ENCODE measurements at places on chromosomes 3 and 15. TPM values are rescaled to one million over a fixed set of nuclear protein-coding genes. Genes with fewer than 3 reads are reported as not detected.
A peak's percentile ranks its signal among the peaks of the same experiment; 100 is the strongest.

SYNPR gene
- total RNA-seq, result not detected

DNA sequence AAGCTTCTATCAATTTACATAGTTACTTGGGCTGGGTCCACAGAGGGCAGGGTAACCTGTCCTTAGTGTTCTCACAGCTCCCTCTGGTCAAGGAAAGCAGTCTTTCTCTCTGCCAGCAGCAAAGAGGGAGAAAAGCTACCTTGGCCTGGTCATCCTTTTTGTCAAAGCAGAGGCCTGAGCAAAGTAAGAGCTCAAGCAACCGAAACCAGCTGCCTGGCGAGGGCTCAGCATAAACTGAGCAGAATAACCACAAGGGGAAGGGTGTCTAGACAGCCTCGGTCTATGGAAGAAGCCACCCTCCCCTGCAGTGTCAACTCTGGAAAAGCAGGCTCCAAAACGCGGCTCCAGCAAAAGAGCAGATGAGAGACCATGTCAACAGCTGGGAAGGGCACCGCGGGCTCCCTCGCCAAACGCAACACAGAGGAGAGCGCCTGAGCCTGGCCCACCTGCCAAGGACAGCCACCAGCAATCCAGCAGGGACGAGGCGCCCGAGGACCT is 17.4 kb downstream of the LRIG1 start:
- no peak for DNase-seq

GRCh38 chr3:12345141-12345561 is 56.3 kb downstream of the PPARG start:
- no peak for DNase-seq

DNA sequence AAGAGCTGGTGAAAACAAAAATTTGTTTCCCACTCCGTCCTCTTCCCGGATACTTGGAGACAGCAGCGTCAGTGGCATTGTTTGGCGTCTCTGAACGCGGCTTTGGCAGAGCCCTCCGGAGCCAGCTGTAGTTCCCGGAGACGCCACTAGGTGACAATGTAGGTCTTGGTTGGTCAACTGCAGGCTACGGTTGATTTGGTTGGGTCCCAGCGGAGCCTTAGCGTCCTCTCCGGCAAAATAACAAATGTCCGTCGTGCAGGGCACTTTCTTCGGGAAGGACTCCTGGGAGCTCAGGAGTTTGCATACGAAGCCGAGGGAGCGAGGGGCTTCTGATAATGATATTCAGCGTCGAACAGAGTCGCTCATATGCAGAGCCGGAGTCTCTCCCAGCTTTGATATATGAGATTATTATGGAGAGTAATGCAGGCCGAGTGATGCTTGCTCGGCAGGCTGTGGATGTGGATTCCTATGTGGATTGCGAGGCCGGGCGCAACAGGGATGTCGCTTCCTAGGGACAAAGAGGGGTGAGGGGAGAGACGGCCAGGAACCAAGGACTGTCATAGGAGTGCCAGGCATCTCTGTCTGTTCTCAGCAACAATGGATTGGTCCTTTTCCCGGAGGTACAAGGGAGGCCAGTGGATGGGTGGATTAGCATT is 74.8 kb downstream of the IL20RB start:
- DNase-seq, result peak; percentile 56

THSD4 gene
- 150 TPM for total RNA-seq

- no peak for DNase-seq
These were observed 1.2 kb downstream of the GP5 start for GRCh38 chr3:194397757-194398312.

- no peak for DNase-seq
These were observed 64.9 kb upstream of the ZBTB20 start for GRCh38 chr3:115211810-115212492.

SCG5 gene
- 2.4 TPM for total RNA-seq

DNA sequence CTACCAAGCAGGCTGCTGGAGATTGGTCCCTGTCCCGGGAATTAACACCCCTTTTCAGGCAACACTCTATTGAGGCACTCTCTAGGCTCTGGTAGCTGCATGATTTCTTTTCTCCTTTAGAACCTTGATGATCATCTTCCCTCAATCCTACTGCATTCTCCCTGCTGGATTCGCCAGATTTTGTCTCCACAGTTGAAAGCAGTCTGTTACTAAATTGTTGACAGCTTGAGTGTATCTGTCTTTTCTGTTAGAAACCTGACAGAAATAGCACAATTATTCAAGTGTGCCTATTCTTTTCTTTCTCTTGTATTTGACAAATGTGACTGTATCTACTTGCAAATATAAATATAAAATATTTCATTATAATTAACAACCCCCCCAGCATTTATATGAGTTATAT is 830.8 kb upstream of the CADM2 start:
- DNase-seq, result no peak

GRCh38 chr3:4515916-4516579 is 22.9 kb downstream of the ITPR1 start:
- DNase-seq, result no peak

DNA sequence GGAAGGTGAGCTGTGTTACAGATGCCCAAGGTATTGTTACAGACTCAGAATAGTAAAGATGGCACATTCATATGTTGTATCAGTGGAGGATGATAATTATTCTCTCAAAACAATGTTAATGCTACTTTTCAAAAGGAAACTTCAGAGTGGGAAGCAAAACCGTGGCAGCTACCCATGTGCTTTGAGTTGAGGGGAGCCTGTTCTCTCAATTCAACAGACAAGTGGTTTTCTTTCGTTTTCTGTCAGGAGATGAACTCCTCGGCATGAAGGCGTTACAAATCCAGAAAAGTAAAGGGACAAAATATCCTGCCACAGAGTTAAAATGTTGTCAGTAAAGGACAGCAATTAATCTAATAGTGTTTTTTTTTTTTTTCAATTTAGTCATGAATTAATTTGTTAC is 629.4 kb upstream of the GBE1 start:
- DNase-seq, result no peak

DNA sequence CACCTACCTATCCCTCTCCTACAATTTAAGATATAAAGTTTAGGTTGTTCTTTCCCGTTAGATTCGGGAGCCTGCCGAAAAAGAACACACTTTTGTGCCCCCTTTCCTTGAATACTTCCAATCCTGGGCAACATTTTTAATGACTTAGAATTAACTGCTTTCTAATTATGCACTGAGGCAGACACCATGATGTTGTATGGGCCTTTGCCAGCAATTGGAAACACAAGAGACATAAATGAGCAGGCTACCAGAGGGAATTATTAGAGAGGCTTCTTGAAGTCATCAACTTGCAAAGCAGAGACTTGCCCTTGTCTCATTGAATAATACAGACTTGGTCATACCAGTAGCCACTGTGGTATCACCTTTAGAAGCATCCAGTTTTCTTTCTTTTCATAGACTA is 96.8 kb downstream of the CDIN1 start:
- no peak for DNase-seq

DNA sequence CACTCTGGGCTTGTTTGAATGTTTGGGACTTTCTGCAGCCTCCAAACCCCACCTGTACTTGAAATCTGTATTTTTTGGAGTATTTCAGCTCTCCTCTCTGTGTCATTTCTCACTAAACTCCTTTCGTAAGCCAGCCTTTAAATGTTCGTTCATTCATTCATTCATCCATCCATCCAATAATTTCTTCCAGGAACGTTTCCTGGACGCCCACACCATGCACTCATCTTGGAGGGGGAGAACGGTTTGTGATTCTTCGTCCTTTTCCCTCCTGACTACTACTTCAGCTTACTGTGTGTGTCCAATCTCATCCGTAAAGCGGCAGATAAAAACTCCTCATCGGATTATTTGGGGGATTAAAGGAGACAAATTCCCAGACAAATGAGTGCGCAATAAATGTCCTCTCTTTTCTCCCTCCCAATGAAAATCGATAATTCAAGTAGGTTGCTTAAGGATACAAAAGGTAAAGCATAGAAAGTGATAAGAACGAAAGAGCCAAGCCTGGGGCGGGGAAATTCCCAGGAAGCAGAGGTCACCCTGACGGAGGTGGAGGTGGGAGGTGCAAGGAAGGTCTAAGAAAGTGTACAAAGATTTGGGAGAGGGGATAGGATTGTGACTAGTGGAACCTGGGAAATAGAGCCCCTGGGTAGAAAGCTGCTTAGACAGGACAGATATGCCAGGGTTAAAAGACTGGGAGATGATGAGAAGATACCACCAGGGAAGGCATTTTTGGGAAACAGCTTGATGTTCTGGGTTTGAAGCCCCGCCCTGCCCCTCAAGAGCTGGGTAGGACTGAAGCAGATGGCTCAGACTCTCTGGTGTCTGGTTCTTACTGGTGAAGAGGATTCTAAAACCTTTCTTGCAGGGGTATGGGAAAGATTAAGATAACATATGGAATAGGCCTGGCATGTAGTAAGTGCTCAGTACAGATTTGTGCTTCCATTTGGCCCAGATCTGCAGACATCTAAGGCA is 896 bp upstream of the KLHL25 start:
- no peak for DNase-seq

DNA sequence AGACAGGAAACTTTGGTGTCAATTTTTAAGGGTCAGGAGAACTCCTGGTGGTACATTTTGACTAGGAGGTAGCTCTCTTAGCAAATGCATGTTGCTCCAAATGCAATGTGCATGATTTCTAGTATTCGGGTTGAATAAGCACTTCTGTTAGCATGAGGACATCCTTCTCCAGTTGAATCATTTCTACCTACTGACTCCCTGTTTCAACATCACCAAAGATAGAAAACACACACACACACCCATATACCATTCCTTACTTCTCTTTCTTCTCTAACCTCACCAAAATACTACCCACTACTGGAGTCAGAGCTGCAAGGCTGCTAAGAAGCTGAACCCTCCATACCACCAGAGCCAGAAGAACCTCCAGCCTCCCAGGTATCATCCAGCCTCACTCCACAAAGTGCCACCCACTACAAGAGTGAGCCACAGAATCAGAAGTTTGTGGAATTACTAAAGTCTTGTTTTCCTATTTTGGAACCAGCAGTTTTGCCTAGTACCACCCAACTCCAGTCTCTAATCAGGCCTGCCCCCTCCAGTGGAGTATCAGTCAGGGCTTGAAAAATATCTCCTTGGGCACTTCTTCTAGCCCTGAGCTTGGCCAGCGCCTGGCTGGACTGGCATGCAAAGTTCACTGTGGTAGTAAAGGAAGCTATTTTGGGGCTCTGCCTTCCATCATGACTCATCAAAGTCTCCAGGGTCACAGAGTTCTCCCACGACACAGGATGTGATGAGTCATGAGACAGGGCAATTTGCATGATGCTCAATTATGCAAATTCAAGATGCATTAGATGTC is 110.3 kb downstream of the CYP19A1 start:
- DNase-seq, result peak; percentile 52

DNA sequence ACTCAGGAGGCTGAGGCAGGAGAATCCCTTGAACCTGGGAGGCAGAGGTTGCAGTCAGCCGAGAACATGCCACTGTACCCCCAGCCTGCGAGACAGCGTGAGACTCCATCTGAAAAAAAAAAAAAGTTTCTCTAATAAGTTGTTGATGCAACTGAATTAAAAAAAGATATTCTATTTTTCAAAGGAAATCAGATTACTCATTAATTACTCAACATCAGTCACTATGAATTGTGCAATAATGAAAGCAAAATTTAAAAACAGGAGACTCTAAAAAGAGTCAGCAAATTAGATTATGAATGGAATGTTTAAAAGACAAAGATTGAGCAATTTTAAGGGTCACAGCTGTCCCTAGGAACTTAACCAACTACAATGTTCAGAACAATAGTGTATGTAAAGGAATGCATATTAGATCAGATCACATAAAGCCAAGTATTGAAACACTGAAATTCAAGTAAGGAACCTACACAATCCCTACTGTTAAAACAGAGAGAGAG is 60.2 kb upstream of the SLC4A7 start:
- no peak for DNase-seq

HCLS1 gene
- total RNA-seq, result 85.2 TPM

DNA sequence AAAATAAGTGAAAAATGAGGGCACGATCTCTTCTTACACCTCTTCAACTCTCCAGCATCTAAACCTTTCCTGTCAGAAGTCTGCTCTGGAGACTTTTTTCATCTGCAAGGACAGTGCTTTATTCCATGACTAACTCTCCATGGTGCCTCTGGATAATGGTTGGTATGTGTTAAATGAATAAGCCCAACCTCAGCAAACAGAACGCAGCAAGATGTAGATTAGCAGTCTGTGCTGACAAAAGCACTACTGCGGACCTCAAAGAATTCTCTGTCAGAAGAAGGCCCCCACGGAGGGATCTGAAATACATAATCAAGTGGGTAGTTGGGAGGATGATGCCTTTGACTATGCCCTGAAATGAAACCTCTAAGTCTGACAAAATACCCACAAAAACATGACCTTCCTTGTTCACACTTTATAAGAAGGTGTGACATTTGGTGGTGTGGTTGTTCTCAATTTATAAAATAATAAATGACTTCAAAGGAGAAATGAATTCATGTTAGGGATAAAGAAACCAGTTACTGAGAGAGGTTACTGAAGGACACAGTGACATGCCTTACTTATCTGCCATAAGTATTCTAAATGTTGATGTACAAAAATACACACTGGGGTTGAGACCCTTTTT is 43.2 kb upstream of the ADCY5 start:
- DNase-seq, result no peak

- DNase-seq, result no peak
These were observed 86.8 kb upstream of the MEF2A start for GRCh38 chr15:99478977-99479376.

GRCh38 chr3:64244011-64244942 is 19.0 kb upstream of the PRICKLE2 start:
- no peak for DNase-seq

SLC6A1 gene
- total RNA-seq, result 1.2 TPM

DNA sequence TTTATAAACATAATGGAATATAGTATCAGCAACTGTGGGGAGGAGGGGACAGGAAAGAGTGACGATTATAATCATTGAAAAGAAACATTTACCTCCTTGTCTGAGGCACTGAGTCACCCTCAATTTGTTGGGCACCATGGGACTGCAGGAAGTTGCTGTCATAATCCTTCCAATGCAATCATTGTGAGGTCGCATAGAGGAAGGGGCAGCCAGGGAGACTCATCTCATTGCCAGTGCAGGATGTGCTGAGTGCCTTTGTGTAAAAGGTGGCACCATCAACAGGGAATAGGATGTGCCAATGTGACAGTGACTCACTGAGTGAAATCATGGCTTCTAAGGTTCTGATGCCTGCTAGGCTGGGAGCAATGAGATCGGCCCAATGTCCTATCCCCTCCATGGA is 300.4 kb upstream of the ADAMTS9 start:
- DNase-seq, result no peak

GRCh38 chr15:99925661-99926461 is 192.6 kb upstream of the LYSMD4 start:
- DNase-seq, result no peak

DNA sequence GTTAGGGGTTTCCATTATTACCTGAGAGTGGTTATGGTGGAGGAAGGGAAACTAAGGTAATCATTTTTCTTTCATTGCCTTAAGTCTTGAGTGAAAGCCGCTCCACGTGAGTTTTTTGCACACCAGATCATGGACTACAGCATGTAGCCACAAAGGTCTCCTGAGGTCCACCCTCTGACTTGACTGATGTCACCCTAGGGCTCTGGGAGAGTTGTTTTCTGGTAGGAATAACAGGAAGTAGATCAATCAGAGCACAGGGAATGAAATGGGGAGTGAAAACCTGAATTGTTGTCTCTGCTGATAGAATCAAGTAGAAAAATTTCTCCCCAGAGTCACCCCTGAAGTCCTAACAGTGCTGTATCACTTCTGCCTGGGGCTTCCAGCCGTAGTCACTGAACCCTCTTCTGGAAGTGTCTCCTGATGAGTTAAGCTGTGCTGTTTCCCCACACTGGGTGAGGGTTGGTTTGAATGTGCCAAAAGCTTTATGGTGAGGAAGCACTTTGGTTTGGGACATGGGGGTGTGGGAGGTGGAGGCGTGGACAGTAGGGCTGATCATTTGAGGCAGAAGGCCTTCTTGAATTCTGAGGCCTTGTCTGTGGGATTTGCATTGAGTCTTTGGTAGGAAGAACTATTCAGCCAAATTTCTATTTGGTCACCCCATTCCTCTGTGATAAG is 64.3 kb downstream of the SLCO3A1 start:
- DNase-seq, result no peak

- no peak for DNase-seq
These were observed 55.1 kb downstream of the AAGAB start for GRCh38 chr15:67199391-67199790.
